ENCODE measurements at places on chromosomes 2 and 18. TPM values are rescaled to one million over a fixed set of nuclear protein-coding genes. Genes with fewer than 3 reads are reported as not detected.

DNA sequence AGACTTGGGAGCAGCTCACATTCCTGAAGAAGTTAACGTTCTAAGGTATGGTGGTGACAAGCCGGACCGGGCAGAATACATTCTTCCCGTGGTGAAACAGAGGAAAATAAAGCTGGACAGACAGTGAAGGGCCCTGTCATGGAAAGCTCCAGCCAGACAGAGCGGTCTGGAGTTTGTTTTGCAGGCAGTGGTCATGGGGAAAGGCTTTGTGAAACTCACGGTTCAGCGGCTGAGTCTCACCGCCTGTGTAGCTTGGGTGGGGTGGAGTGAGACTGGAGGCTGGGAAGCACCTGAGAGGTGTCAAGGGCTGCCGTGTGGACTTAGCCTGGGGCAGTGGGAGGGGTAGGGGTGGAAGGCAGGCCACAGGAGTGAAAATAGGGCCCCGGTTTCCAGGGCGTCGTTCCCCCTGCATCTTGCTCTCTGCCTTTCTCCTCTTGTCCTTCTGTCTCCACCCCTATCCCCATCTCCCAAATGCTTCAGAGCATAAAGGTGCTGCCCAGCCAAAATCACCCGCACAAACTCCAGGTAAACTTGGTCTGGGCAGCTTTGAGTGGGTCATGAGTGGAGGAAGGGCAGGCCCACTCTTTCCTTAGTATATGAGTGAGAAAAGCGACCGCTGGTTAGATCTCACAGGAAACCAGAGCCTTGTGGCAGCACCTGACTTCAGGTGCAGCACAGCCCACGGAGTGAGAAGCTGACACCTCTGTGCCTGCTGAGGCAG is 11.4 kb upstream of the SLC20A1 start:
- no peak for DNase-seq

GRCh38 chr2:172556284-172557033 is 569 bp downstream of the PDK1 start:
- peak; percentile 71 for DNase-seq

Gene GPR17
- not detected for total RNA-seq

DNA sequence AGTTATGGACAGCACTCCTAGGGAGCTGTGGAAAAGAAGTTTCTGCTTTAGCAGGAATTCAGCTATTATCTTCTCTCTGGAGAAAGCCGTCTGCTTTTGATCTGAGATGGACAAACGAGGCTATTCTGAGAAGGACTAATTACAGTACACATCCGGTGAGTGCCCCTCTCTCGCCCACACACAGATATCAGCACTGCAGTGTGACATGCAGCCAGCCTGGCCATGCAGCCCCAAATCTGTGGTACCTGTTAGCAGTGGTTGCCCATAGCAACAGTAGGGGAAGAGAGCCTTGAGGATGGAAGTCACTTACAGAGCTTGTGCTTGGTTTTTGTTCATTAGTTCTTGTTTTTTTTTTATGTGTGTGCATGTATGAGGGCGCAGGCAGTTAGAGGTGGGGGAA is 73.9 kb upstream of the TRIB2 start:
- no peak for DNase-seq

DNA sequence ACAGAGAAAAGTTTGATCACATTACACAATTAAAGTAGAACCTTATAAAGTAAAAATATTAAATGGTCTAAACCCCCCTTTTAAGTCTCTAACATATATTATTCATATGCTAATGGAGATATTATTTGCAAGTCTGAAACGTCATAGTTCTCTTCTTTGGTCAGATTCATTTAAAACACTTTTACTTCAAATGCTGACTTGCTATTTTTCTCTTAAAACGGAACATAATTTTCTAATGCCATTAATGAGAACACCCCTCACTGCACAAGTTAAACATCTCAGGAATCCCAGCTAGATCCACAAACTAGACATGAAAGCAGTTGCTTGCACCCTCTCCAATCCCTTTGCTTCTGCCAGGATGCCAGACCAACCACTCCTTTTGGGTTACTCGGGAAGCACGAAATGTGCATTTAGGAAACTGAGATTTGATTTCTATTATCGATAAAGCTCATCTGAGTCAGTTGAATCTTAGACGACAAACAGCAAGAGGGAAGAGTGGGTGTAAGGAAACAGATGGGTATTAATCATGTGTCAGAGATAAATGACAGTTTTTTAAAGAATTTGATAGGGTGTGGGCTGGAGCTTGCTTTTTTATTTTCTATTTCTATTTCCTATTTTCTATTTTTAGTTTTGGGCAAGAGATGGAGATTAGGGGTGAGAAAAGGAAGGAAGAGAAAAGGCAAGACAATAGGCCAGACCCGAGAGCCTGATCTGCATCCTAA is 1.5 kb downstream of the ADD2 start:
- DNase-seq = no peak
